ENCODE measurements at places on chromosomes 1 and 21. TPM values are rescaled to one million over a fixed set of nuclear protein-coding genes. Genes with fewer than 3 reads are reported as not detected.

- H3K27me3 ChIP-seq, result peaks cover 7% of the 10 kb centered on the region
- H3K27ac ChIP-seq, result no peak overlapping the region
- no peaks in the 10 kb centered on the region for H3K4me1 ChIP-seq
- no peaks in the 10 kb centered on the region for H3K36me3 ChIP-seq
Measured at GRCh38 chr1:208154040-208154439, 90.1 kb downstream of the PLXNA2 start.

- H3K27me3 ChIP-seq, result no peaks in the 10 kb centered on the region
- H3K4me1 ChIP-seq, result peaks cover 2% of the 10 kb centered on the region
- H3K27ac ChIP-seq, result peak overlapping the region; percentile 46
- DNase-seq, result no peak
- no peak overlapping the region for H3K4me3 ChIP-seq
- H3K36me3 ChIP-seq, result peaks cover 5% of the 10 kb centered on the region
Measured at GRCh38 chr1:27098431-27099134, 56.3 kb downstream of the SLC9A1 start.

The PLEKHG5 gene
- total RNA-seq, result 1.1 TPM

- no peak overlapping the region for H3K4me3 ChIP-seq
- no peaks in the 10 kb centered on the region for H3K36me3 ChIP-seq
- H3K4me1 ChIP-seq, result no peaks in the 10 kb centered on the region
- DNase-seq, result no peak
- H3K27ac ChIP-seq, result no peak overlapping the region
Measured at GRCh38 chr1:103461161-103462105, 64.1 kb upstream of the RNPC3 start.

DNA sequence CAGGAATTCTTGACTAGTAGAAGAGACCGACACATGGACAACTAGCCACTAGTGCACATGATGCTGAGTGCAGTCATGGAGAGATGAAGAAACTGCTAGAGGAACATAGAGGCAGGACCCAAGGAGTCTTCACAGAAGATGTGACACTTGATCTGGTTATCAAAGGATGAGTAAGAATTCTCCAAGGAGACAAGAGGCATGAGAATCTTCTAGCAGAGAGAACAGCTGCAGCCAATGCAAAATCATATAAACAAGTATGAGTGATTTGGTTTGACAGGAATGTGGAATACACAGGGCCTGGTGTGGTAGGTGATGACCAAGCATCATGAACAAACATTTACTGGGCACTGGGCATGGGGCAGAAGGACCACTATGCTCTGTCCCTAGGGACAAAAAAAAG, 140.9 kb upstream of the CTTNBP2NL start:
- H3K27ac ChIP-seq, result no peak overlapping the region
- no peaks in the 10 kb centered on the region for H3K36me3 ChIP-seq
- H3K4me1 ChIP-seq, result no peaks in the 10 kb centered on the region
- no peak for DNase-seq
- H3K27me3 ChIP-seq, result no peaks in the 10 kb centered on the region

DNA sequence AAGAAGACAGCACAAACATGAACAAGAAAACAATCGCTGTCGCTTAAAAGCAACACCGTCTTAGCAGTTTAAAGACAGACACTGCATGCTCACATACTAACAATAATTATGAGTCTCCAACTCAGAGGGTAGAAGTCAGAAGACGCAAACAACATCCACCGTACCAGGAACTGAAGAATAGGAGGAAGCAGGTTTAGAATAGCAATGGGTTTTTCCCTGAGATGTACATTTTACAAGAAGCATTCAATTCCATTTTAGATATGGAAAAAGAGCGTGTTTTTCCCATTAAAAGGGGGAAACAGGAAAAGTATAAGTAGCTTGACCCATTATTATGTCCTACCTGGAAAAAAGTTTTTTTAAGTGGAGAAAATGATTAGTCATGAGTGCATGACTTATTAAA, 34.5 kb upstream of the KCNE1 start:
- H3K36me3 ChIP-seq, result peaks cover 8% of the 10 kb centered on the region
- peaks cover 32% of the 10 kb centered on the region for H3K4me1 ChIP-seq
- peak overlapping the region; percentile 73 for H3K27ac ChIP-seq
- no peaks in the 10 kb centered on the region for H3K27me3 ChIP-seq
- DNase-seq, result no peak

The PLA2G2D gene
- total RNA-seq, result not detected

DNA sequence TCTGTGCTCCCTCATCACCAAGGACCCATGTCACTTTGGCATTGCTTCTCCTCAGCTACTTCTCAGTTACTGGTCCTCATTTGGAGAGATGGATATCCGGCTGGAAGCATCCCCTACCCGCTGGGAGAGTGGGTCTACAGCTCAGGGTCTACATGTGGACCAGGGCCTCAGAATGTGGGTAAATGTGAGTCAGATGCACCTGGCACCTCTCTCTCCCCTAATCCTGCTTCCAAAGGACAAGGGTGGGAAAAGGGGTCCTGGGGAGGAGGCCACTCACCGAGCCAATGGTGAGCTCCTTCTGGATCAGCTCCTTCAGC, 908 bp downstream of the S100A6 start:
- peak overlapping the region; percentile 98 for H3K27ac ChIP-seq
- no peak for DNase-seq
- no peaks in the 10 kb centered on the region for H3K27me3 ChIP-seq
- peaks cover 24% of the 10 kb centered on the region for H3K36me3 ChIP-seq

DNA sequence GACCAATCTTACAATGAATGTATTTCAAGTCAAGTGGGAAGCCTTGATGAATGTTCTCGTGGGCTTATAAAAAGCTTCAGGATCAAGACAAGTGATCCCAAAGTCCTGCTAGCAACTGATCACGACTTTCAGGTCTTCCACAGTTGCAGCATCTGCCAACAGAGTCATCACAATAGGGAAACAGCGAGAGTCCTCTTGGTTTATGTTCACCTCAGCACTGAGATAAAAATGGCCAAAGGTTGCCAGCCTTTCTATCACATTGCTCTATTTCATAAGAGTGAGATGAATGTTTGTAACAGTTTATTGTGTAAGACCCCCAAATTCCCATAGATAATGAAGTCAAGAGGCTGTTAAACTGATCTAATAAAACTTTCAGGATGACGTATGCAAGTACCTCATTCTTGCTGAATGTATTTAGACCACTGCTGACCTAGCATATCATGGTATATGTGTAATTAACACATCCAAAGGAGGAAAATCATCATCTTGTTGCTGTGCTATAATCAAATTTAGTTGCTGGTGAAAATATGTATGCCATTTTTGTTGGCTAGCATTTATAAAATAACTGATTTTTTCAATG, 150.6 kb downstream of the TGFBR3 start:
- no peak overlapping the region for H3K27ac ChIP-seq
- H3K27me3 ChIP-seq, result no peaks in the 10 kb centered on the region
- no peak overlapping the region for H3K4me3 ChIP-seq
- peaks cover 46% of the 10 kb centered on the region for H3K4me1 ChIP-seq
- no peak for DNase-seq
- H3K36me3 ChIP-seq, result peaks cover 54% of the 10 kb centered on the region

DNA sequence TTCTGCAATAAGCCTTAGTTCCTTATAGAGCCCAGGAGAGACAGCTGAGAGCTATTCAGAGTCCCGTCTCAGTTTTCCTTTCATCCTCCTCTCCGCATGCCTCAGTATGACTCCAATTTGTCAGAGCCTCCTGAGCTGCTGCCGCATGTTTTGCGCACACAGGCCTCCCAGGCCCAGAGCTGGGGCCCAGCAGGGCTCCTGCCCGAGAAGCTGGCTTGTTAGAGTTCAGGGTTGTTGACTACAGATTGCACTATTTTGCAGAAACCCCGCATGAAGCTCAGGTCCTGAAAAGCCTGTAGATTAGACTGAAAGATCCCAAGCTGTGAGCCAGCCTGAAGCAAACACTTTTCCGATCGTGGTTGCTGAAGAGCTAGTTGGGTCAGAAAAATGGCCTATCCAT, 51.5 kb downstream of the IGSF5 start:
- H3K4me3 ChIP-seq, result no peak overlapping the region
- H3K27me3 ChIP-seq, result no peaks in the 10 kb centered on the region
- no peak for DNase-seq
- no peaks in the 10 kb centered on the region for H3K36me3 ChIP-seq
- H3K27ac ChIP-seq, result no peak overlapping the region

The LDLRAD2 gene
- total RNA-seq, result not detected

DNA sequence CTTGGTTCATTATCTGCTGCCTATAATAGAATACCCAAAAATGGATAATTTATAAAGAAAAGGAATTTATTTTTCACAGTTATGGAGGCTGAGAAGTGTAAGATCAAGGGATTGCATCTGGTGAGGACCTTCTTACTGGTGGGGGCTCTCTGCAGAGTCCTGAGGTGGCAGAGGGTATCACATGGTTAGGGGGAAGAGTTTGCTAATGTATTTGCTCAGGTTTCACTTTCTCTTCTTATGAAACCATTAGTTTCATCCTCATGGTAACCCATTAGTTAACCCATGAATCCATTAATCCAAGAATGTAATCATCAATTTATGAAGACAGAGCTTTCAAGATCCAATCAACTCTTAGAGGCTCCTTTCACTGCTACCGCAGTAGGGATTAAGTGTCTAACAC, 120.6 kb downstream of the DNM3 start:
- no peak overlapping the region for H3K27ac ChIP-seq
- H3K36me3 ChIP-seq, result no peaks in the 10 kb centered on the region
- H3K4me1 ChIP-seq, result no peaks in the 10 kb centered on the region
- H3K4me3 ChIP-seq, result no peak overlapping the region
- no peak for DNase-seq

The RUNX1 gene
- 121 TPM for total RNA-seq

DNA sequence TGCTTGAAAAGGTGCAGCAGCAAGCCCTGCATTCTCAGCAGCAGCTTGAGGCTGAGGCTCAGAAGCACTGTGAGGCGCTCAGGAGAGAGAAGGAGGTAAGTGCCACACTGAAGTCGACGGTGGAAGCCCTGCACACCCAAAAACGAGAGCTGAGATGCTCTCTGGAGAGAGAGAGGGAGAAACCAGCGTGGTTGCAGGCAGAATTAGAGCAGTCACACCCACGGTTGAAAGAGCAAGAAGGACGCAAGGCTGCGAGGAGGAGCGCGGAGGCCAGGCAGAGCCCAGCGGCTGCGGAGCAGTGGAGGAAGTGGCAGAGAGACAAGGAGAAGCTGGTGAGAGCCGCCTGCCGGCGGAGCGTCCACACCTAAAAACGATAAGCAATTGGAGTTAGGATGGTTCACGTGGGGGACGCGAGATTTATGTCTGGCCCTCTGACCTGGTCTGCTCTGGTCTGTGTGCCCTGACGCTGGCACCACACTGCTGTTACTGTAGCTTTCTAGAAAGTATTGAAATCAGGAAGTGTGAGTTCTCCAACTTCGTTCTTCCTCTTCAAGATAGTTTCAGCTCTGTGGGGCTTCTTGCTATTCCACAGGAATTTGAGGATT, 26.7 kb upstream of the DIP2A start:
- H3K4me1 ChIP-seq, result no peaks in the 10 kb centered on the region
- H3K27me3 ChIP-seq, result no peaks in the 10 kb centered on the region
- peaks cover 24% of the 10 kb centered on the region for H3K36me3 ChIP-seq
- no peak overlapping the region for H3K4me3 ChIP-seq

The ANKRD65 gene
- not detected for total RNA-seq

The AMPD2 gene
- 78.4 TPM for total RNA-seq

The MROH7 gene
- 0.16 TPM for total RNA-seq

The F13B gene
- total RNA-seq, result not detected

Measured in activated T-helper 2 cell treated with anti-CD3 and anti-CD28 coated beads, Interferon-gamma antibody, Interleukin-2, Interleukin-4, amounts not matched to agents 10 μg/mL and 5 μg/mL and 100 μg/mL, durations not matched to agents 14 hours and 24 hours and 36 hours (primary cell).